ENCODE measurements at places on chromosomes 7 and 10.

GRCh38 chr10:111151595-111152307 lies 74.9 kb downstream of the ADRA2A start:
- DNase-seq = no peak

DNA sequence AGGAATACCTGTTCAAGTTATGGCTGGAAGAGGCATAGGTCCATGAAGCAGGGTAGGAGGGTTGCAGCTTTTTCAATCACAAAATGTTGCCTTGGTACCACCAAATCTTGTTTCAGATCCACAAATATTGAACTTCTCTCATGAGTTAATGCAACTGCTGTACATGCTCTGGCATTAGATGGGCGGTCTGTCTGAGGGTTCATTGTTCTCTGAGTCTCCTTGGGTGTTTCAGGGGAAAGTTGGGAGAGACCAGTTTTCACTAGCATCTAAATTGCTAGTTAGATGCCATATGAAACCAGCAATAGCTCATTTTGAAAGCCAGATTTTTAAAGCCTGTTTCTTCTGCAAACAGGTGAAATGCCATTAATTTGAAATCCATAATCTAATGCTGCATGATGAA lies 27.8 kb upstream of the ELMO1 start:
- DNase-seq = no peak

GRCh38 chr10:29005988-29006387 lies 282.9 kb upstream of the LYZL1 start:
- no peak for DNase-seq

DNA sequence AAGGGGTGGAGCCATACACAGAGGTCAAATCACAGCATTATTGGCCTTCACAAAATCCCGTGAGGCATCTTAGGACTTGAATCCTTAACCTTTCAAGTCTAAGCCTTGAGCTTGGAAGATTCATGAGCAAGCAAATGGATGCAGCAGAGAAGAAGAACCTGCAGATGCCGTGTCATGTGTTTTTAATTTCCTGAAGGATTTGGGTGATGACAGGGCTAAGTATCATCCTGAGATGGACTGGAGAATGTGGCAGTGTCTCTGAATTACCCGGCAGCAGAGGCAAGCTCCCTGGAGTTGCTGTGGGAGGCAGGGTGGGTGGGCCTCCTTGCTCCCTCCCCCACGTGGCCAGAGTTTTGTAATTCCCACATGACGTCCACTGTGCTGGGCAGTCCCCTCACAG lies 50.8 kb downstream of the GCC1 start:
- no peak for DNase-seq

Data from stimulated activated CD8-positive, alpha-beta memory T cell treated with anti-CD3 and anti-CD28 coated beads, Interleukin-4, amount 100 ng/mL, for 4 hours (primary cell).